Hypothalamus (tissue), 51 donors: ENCODE measurements at places on chromosomes 3 and 15.

GRCh38 chr3:23594066-23594465 is 211.7 kb upstream of the UBE2E1 start:
- no peak for DNase-seq

DNA sequence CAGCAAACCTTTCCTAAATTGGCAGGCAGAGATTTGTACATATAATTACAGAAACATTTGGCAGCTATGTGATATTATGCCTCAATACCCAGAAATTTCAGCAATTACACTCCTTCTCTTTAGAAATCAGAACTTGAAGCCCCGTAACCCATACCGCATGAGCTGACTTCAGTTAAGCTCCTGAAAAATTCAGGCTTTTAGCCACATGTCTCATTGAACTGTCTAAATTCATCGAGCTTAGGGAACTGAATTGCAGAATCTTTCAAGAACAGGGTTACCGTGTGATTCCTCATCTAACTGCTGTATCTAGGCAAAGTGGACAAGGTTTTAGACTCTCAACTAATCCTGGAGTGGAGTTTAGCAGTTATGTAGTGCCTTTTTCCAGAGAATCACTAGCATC is 333.0 kb downstream of the EPHA3 start:
- no peak for DNase-seq

DNA sequence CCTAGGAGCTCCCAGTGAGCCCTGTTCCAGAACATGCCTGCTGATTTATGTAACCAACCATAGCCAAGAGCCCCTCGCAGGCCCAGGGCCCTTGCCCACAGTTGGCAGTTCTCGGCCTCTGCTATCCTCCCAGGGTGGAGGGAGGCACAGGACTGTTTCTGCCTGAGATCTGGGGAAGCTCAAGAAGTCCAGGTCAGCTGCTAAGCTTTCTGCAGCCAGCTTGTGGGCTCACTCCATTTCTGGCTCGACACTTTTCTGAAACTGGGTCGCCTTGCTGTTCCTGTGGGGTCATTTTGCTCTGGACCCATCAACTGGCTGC is 72.5 kb upstream of the HERC1 start:
- DNase-seq, result no peak

DNA sequence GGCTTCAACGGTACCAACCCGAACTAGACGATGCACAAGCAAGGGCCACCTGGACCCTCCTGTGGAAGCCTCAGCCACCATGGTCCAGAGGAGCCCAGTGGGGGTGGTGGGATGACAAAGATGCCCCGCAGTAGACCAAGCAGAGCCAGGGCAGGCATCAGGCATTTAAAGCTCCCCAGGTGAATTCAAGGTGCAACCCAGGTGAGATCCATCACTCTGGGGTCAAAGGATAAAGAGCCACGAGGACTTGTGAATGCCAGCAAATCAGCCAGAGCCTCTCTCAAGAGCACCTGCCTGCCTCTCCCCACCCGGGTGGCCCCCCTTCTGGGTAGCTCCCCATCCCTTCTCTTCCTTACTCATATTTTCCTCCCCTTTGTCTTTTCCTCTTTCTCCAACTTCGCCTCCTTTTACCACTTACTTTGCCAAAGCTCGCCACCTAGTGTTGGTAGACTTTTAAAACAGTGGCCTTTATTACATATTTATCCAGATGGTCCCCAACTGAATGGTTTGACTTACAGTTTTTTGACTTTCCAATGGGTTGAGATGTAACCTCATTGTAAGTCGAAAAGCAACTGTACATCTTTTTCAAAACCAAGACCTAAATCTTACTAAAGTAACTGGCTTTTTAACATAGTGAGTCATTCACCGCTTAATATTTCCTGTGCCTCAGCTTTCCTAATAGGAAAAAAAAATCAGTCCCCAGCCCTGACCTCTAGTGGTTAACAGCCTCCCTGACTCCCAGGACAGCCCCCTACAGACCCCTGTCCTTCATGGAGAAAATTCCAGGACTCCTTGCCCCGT is 18.8 kb downstream of the PLA2G4F start:
- no peak for DNase-seq

GRCh38 chr15:77107531-77108355 is 36.8 kb upstream of the TSPAN3 start:
- DNase-seq, result peak; percentile 32

GRCh38 chr15:27742751-27743477 is 356.2 kb downstream of the OCA2 start:
- peak; percentile 22 for DNase-seq

DNA sequence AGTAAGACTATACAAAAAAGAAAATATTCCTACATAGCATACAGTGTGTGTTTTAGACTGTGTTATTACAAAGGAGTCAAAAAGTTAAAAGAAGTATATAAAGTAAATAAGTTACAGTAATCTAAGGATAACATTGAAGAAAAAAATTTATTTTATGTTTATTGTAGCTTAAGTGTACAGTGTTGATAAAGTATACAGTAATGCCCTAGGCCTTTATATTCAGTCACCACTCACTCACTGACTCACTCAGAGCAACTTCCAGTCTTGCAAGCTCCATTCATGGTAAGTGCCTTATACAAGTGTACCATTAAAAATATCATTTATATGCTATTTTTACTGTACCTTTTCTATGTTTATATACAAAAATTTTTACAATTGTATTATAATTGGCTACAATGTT is 220.1 kb downstream of the BCHE start:
- DNase-seq, result no peak

DNA sequence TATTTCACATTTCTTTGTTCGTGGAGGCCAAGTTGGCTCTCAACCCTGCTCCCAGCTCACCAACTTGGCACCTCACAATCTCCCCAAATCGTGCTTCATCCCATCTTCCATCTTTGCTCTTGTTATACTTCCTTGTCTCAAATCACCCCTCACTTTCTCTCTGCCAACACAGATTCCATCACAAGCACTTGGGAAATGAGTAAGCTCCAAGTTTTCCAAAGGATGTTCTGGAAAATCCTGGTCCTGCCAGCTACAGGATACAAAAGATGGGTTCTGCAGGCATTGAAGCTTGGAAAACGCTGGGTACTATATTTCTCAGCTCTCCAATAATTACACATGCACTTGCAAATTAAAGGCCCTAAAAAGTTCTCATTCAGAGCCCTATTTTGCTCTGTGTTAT is 4.1 kb upstream of the TM4SF4 start:
- no peak for DNase-seq
